ENCODE measurements at places on chromosomes 7 and 10.

- no peak for DNase-seq
Observed at GRCh38 chr10:84337199-84337598, 8.8 kb downstream of the CCSER2 start.

DNA sequence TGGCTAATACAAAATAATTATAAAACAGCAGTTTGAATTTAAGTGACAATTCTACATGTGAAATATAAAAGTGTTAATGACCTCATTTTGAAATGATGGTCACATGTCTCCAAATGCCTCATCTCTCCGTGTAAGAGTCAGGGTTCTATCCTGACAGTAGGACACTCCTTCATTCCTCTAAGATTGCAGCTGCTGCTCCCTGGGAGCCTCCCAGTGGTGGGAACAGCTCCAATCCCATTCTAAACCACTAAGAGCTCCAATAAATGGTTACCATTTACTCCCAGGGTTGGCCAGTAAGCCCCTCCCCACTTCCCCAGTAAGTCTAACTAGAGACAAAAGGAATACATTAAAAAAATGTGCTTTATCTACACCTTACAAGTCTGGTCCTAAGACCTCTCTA lies 344.6 kb upstream of the AOAH start:
- DNase-seq = no peak

DNA sequence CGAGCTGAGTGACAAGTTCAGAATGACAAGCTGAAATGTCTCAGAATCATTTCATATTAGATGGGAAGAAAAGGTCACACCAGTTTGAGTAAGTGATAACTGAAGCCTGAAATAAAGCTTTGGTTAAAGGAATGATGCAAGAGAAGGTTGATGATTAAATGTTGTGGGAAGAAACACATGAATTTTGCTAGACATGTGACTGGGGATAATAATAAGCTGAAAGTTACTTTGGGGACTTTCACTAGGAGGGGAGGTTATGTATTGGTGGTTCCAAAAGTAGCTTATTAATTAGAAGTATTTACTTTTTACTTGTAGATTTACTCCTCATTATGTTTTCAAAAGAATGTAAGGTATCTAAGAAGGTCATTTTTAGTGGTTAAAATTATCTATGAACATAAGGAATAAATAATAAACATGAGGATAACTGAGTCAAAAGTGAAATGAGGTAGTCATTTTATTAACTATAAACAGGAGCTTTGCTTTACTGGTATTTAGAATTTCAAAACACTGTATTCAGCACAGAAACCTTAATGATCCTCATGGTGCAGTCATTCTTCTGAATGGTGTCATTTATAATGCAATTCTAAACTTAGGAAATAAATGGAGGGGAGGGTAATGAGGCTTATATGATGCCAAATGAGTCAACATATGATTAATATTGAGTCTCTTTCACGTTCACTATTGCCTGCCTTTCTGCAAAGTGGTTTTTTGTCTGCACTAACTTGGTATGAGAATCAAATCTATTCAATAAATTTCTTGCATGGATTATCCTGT lies 63.7 kb downstream of the PRKG1 start:
- no peak for DNase-seq

GRCh38 chr10:100886521-100886920 lies 26.2 kb upstream of the SLF2 start:
- no peak for DNase-seq

DNA sequence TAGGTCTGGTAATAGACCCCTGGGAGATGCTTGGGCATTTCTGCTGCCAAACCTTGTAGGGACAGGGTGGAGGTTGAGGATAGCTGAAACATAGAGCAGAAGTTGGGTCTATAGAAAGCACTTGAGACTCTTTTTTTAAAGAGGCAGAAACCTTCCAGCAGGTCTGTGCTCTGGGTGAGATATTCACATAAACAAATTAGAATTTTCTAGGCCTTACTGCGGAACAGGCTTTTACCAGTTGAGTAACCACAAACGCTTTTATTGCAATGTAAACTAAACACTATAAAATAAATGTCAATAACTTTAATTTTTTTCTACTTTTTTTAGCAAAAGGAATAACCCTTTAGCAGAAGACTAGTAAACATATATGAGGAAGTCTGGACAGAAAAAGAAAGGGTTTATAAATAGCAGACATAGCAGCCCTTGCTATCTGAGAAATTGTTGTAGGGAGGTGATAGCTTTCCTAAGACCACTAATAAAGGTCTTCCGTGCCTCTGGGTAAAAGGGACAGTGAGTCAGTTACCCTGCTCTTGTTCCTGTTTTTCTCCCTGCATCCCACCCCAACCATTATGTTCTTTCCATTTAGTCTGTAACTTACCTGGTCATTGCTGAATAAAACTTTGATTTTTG lies 38.7 kb downstream of the CACNB2 start:
- DNase-seq = no peak

DNA sequence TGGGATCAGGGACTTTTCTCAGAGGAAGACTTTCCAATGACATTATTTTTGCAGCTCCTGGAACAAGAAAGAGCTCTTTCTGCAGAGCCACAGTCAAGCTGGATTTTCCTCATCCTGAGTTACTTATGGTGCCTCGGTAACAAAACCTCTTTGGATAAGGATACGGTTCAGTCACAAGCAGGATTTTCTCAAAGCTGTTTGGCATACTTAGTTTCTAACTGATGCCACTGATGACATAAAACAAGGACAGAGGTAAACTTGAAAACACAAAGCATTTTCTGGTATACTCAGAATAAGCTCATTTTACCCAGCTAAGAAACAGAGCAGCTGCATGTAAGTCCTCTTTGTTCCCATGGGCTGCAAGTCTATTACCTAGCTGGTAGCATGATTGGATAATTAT lies 340.9 kb upstream of the MEOX2 start:
- DNase-seq = no peak

DNA sequence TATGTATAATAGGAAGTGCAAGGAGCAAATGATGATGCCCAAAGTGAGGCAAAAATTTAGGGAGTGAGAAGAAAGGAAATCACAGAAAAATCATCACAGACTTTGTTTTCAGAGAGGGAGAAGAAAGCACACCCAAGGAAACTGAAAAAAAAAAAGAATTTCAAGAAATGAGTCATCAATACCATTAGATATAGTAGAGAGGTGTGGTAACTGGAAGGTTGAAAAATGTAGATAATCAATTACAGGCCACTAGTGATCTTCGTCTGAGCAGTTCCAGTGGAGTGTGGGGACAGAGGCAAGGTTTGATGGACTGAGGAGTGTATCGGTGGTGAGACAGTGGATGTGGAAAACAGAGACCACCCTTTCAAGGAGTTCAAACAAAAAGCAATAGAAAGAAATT lies 31.7 kb downstream of the ASB4 start:
- no peak for DNase-seq

GRCh38 chr10:58511765-58512490 lies 744 bp upstream of the BICC1 start:
- DNase-seq = no peak

GRCh38 chr7:108135446-108136190 lies 5.5 kb upstream of the LAMB4 start:
- no peak for DNase-seq

- DNase-seq = no peak
Observed at GRCh38 chr7:69586321-69586720, 12.0 kb upstream of the AUTS2 start.

DNA sequence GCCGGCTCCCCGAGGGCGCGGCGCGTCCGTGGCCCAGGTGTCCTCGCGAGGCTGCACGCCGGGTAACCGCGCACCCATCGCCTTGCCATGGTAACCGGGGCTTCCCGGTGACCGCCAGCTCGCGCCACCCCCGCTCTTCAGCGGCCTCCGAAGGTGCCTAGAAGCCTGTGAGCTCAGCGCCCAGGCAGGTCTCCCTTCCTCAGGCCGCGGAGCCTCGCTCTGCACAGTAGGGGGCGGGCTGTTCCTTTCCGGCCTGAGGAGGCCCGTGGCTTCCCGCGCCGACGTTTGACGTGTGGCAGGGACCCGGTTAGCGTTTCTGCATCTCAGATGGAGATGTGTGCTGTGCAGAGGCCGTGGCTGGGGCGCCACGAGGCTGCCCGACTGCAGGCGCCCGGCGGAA lies 117.1 kb downstream of the DYNC2I1 start:
- peak; percentile 21 for DNase-seq

GRCh38 chr10:122995936-122996335 lies 12.7 kb downstream of the IKZF5 start:
- no peak for DNase-seq

DNA sequence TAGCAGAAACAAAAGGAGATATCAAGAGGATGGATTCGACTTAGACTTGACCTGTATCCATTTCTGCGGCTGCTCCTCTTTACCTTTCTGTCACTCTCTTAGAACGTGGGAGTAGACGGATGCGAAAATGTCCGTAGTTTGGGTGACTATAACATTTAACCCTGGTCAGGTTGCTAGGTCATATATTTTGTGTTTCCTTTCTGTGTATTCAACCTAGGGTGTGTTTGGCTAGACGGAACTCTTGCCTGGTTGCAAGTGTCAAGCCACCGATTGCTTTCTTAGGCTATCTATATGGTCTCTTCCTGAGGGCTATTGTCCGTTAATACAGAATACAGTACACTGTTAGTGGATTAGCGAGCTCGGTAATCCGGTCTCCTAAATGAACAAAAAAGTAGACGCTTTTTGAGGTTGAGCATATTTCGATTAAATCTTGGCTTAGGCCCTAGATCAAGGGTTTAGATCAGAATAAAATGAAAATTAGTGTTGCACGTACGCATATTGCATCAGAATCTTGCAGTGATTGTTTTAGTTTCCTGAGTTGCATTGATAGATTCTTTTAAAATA lies 1.2 kb downstream of the PTEN start:
- DNase-seq = no peak

- DNase-seq = no peak
Observed at GRCh38 chr10:126058104-126058503, 161.7 kb downstream of the FANK1 start.

- no peak for DNase-seq
Observed at GRCh38 chr7:73824986-73825385, 5.8 kb upstream of the CLDN4 start.

- no peak for DNase-seq
Observed at GRCh38 chr7:42445691-42446090, 208.7 kb upstream of the GLI3 start.

GRCh38 chr7:69012149-69012548 lies 586.1 kb upstream of the AUTS2 start:
- no peak for DNase-seq

DNA sequence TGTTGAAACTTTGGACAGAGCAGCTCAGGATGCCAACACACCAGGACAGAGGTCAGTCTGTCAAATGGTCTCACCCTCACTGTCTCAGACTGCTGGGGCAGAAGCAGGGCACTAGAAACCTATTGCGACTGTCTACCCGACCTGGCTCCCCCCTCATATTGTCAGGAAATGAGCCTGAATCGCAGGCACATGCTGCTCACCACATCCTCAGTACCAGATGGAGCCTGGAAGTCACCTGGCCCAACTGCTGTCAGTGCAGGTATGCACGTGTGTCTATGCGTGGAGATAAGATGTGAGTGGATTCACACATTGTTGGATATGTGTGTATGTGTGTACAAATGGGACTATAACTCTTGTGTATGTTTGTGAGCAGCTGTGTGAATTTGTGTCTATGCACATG lies 3.2 kb upstream of the CDHR1 start:
- DNase-seq = no peak
